T-helper 17 cell (primary cell): ENCODE measurements at places on chromosomes 3 and 15.

DNA sequence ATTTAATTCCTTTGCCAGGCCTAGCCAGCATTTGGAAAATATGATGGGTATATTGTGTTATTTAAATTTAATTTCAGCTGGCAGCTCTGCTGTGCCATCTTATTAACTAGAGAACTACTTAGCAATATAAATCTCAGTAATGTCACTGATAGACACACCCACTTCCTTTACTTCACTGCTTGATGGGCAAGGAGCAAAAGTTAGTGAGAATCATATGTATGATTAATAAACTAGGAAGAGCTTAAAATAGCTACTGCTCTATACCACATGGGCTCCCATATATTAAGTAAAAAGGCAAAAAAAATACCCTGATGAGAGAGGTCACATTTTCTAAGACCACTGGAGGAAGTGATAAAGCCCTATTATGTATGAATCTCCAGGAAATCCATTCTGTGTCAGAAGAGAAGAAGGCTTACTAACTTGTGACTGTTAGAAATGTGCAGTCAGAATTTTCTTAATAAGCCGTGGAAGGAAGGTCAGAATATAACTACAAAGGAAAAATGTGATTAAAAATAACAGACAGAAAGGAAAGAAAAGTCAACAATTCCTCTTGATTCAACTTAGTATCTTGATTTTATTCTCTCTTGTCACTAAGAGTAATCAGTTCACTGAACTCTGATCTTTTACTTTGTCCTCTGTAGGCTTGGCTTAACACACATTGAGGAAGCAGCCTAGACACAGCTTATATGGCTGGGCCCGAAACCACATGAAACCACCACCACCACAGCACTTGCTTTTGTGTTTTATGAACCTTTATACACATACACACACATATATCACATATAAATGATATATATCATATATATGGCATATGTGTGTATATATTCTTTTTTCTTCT, 1233.9 kb upstream of the ALCAM start:
- no peak for DNase-seq

- DNase-seq, result no peak
Measured at GRCh38 chr15:48719668-48720067, 74.2 kb upstream of the FBN1 start.

GRCh38 chr3:131427226-131427625, 45.7 kb downstream of the NUDT16 start:
- DNase-seq, result no peak

- no peak for DNase-seq
Measured at GRCh38 chr3:184368586-184369183, 7.2 kb downstream of the POLR2H start.

DNA sequence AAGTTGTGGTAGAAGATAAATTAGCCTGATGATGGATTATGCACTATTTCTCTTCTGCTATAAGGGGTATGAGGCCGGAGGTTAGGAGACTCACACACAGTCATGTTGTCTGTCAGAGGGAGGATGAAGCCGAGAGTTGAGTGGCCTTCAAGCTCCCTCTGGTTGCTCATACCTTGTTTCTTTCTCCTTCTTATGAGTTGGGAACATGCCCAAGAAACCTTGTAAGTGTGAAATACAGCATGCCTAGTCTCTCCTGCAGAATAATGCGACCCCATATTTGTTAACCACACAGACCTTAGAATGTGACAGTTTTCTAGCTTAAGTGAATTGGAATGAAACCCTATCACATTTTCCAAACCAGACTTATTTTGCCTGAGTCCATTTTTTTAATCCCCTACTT, 366.7 kb downstream of the PTPRG start:
- DNase-seq, result no peak

DNA sequence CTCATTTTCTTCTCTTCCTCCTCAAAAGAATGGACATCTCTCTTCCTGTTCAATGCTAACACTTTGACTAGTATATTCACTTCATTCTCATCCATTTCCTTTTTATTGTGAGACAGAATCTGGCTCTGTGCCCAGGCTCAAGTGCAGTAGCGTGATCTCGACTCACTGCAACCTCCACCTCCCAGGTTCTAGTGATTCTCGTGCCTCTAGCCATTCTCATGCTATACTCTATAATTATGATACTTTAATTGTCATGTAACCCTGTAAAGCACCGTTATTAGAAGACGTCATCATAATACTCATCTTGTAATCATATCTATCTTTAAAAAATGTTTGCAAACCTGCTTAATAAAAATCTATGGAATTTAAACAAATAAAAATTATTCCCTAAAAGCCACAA, 107.0 kb downstream of the SHOX2 start:
- no peak for DNase-seq

DNA sequence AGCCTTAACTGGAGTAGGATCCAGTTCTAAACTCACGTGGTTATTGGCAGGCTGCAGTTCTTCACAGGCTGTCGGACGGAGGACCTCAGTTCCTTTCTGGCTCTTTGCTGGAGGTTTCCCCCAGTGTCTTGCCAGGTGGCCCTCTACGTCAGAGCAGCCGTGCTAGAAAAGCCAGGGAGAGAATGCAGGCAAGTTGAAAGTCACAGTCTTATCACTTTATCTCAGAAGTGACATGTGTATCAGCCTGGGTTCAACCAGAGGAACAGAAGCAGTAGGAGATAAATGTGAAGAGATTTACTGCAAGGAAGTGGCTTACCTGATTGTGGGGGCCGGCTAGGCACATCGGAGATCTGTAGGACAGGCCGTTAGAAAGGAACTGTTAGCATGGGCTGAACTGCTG, 125.3 kb upstream of the BNIP2 start:
- no peak for DNase-seq

DNA sequence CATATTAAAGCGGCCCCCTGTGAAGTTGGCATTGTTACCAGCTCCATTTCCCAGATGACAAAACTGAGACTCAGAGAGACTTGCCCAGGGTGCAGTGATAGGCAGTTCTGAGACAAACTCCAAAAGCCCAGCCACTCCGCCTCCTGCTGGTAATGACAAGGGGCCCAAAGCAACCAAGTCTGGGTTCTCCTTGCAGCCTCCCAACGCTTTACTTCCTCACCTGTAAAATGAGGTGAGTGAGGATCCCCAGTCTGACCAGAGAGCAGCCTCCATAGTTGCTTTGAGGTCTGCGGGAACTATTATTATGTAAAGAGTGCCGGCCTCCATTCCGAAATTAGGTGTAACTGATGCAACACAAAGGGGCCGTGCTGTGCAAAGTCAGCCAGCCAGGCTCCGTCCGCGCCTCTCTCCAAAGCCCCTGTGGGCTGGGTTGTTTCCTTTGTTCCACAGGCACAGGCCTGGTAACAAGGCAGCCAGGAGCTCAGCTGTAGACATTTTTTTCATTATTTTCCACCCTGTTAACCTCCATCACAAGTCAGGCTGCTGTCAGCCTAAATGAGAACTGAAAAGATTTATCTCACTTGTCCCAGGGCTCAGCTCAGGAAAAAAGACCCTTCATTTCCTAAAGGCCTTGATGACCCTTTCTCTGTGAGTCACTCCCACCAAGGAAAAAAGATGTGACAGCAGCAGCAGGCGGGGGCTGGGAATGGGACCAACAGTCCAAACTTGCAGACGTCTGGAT, 139.1 kb upstream of the RAD18 start:
- no peak for DNase-seq

GRCh38 chr3:42265059-42265991, 660 bp downstream of the CCK start:
- DNase-seq, result no peak

- no peak for DNase-seq
Measured at GRCh38 chr3:196737655-196738054, 2.0 kb upstream of the PAK2 start.

DNA sequence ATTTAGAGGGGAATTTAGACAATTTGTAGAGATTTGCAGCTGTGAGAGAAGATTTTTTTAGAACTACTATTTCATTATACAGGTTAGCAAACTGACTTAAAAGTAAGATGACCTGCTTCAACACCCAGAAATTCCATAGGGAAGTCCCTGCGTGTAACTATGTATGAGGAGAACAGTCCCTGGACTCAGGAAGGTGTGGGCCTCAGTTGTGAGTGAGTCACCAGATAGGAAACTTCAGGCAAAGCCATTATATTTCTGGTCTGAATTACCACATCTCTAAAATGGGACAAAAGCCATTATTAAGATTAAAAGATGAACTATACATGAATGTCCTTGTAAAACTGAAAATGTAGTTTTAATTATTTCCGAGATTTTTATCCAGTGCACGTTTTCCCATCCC, 488.3 kb upstream of the GOLIM4 start:
- no peak for DNase-seq

GRCh38 chr3:14938954-14939353, 8.4 kb upstream of the NR2C2 start:
- DNase-seq, result no peak

- DNase-seq, result no peak
Measured at GRCh38 chr15:35304389-35304788, 219.3 kb upstream of the NANOGP8 start.
